ENCODE measurements at places on chromosomes 4 and X. TPM values are rescaled to one million over a fixed set of nuclear protein-coding genes. Genes with fewer than 3 reads are reported as not detected.

GASK1B gene
- total RNA-seq: 30.6 TPM

DIPK2B gene
- total RNA-seq: 0.11 TPM

SMARCAD1 gene
- total RNA-seq: 39.6 TPM

HSFX1 gene
- total RNA-seq: 1.00 TPM

AKAP4 gene
- total RNA-seq: not detected

MXRA5 gene
- total RNA-seq: 49.0 TPM

IL2RG gene
- not detected for total RNA-seq

DCX gene
- total RNA-seq: not detected

SPON2 gene
- 281 TPM for total RNA-seq

SLC10A6 gene
- total RNA-seq: not detected

TGIF2LX gene
- not detected for total RNA-seq

ADGRL3 gene
- 0.11 TPM for total RNA-seq

GAB3 gene
- 1.4 TPM for total RNA-seq

RAB39B gene
- 2.4 TPM for total RNA-seq

UGT2B7 gene
- total RNA-seq: not detected

TEX13B gene
- 0.12 TPM for total RNA-seq

MAGEB2 gene
- total RNA-seq: not detected

SSX2 gene
- not detected for total RNA-seq

DCUN1D4 gene
- 31.1 TPM for total RNA-seq

MGARP gene
- 3.1 TPM for total RNA-seq

ARR3 gene
- not detected for total RNA-seq

CLCN3 gene
- total RNA-seq: 87.7 TPM

HPSE gene
- total RNA-seq: 0.75 TPM

GUCY1B1 gene
- total RNA-seq: 4.4 TPM

TEC gene
- 1.3 TPM for total RNA-seq

ZNF157 gene
- total RNA-seq: 0.12 TPM

RGN gene
- total RNA-seq: 2.9 TPM

XG gene
- total RNA-seq: 4.9 TPM

MAGIX gene
- total RNA-seq: 1.4 TPM

MAGEC1 gene
- total RNA-seq: not detected

WDR17 gene
- total RNA-seq: 4.3 TPM

GCNA gene
- 1.9 TPM for total RNA-seq

RADX gene
- total RNA-seq: 5.4 TPM

RAI2 gene
- total RNA-seq: 0.66 TPM

GATA1 gene
- total RNA-seq: not detected

RHOXF1 gene
- not detected for total RNA-seq

USP17L22 gene
- total RNA-seq: not detected

PABPC1L2B gene
- total RNA-seq: not detected

USP46 gene
- 26.9 TPM for total RNA-seq

CHRDL1 gene
- total RNA-seq: 1.2 TPM

HSD17B13 gene
- 0.22 TPM for total RNA-seq

BEND4 gene
- total RNA-seq: 0.12 TPM

MAMLD1 gene
- total RNA-seq: 0.44 TPM

MAML3 gene
- 2.1 TPM for total RNA-seq

ATP2B3 gene
- total RNA-seq: under 0.01 TPM
